ENCODE measurements at places on chromosomes 1 and 21.

- no peak for DNase-seq
These were observed 718.6 kb downstream of the AMY1C start for GRCh38 chr1:104468282-104468681.

DNA sequence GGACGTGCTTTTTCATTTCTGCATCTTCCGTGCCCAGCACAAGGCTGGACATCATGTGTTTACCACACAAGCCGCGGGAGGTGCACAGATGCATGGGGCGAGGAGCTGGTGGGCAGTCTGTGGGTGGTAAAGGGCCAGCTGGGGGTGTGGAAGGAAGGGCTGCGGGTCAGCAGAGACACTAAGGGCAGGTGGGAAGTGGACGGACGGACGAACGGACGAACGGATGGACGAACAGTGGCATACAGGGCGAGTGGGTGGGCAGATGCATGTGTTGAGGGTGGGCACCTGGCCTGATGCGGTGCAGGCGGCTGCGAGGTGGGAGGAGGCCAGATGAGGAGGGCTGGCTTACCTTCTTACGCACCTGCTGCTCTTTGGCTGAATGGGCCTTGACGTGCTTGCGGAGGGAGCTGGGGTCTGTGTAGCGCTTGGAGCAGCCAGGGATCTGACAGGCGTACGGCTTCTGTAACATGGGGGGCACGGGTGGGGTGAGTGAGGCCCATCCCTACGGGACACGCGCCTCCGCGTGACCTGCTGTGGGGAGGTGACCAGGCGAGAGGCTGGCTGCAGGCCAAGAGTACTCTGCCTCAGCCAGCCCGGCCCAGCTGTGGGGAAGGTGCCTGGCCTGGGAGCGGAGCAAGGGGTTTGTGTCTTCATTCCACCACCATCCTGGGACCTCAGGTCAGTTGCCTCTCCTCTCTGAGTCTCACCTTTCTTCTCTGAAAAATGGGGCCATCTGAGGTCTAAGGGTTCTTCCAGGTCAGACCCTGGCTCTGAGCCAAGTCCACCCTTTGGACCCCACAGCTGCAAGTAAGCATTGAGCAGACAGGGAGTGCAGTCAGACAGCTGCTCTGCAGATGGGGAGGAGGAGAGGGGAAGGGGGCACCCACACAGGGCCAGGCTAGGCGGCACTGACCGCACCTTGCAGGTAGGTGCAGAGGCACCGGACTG, 65.5 kb downstream of the DMRTB1 start:
- DNase-seq, result no peak

DNA sequence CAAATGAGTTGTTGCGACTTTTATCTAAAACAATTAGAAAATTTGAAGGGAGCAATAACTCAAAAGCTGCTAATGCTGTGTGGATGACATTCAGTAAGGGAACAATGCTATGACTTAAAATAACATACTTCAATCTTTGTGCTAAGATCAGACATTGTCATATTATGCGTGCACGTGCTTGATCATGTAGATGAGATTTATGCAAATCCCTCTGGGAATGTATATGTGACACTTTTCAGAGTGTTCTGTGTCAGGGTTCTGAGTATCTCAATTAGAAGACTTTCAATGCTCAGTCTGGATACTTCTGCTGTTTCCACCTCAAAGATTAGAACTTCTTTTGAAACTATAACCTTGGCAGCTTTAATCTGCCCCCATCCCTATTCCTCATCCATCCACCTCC, 18.6 kb upstream of the POU2F1 start:
- no peak for DNase-seq

DNA sequence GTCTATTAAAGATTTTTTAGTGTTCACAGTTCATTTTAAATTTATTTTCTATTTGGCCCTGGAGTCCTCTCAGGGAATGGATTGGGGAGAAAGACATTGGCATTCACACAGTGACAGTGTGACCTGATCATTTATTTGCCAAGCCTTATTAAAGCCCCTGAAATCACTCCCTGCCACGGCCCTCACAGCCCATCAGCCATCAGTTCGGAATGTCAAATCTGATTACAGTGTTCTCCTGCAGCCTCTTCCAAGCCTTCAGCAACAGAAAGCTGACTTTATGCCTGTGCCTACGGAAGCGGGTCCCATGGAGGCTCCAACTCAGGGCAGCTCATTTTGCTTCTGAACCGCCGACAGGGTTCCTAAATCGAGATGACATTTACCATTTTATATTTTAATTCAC, 451.2 kb downstream of the DSCAM start:
- DNase-seq, result no peak

Data from NCI-H187 (cell line).